ENCODE measurements at places on chromosomes 4 and X. TPM values are rescaled to one million over a fixed set of nuclear protein-coding genes. Genes with fewer than 3 reads are reported as not detected.

GRCh38 chr4:109206620-109207019 is 95.8 kb downstream of the COL25A1 start:
- no peak for DNase-seq

- no peak for DNase-seq
Measured at GRCh38 chrX:87265518-87265917, 252.1 kb upstream of the KLHL4 start.

Gene FGB
- not detected for total RNA-seq

- DNase-seq = peak; percentile 36
Measured at GRCh38 chr4:185424905-185425646, 688 bp downstream of the UFSP2 start.

Gene CENPVL2
- total RNA-seq = not detected

- DNase-seq = peak; percentile 70
Measured at GRCh38 chr4:22348410-22348809, 167.5 kb downstream of the ADGRA3 start.

Gene SMIM31
- not detected for total RNA-seq

GRCh38 chr4:104964410-104965175 is 182.1 kb upstream of the TET2 start:
- DNase-seq = no peak

GRCh38 chr4:158722917-158723793 is at the start of gene PPID:
Gene PPID (minus strand): TSS chr4:158723396. CDS start chr4:158723288, 108 bp downstream.
- DNase-seq = peak; percentile 70

DNA sequence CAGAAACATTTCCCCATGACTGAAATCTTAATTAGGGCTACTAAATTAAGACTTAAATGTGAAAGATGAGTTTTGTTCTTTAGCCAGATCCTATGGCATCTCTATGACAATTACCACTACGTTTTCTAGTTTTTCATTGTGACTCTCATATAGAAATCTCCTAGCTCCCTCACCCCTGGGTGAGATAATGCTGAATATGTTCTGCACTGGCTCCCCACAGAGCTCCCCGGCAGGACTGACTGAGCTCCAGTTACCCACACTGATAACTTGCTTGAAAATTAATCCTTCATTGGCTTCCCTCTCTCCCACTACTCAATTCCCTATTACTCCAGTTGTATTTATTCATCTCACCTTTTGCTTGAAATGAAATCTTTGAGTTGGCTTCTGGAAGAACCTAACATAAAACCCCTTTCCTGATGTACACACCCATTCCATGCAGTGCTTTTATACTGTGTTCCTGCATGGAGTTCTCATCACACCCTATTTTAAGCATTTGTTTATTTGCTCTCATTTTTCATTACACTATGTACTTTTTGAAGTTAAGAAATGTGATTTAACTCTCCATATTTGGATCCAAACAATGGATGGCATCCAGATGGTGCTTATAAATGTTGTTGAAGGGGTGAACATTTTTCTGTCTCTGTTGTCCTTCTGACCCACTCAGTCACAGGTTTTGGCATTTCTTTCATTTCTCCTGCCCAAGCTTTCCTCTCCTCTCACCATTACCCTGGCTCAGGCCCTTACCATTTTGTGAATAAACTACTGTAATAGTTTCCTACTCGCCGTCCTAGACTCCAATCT is 623.4 kb downstream of the SPRY1 start:
- DNase-seq = no peak

DNA sequence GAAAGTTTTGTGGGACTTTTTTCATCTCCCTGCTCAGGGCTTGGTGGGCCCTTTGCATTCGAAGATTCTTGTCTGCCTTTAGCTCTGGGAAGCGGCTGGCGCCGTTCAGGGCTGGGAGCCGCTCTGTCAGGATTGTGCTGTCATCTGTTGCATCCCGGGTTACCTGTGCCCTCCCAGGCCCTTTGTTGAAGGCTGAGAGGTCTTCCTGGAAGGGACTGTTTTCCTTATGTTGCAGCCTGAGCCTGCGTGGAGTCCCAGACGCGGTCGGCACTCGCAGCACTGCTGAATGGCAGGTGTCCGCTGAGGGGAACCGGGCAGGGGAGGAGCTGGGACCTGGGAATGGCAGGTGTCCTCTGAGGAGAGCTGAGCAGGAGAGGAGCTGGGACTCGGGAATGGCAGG is 15.9 kb downstream of the RGS12 start:
- DNase-seq = no peak

Gene TCEAL7
- 16.1 TPM for total RNA-seq

- peak; percentile 43 for DNase-seq
Measured at GRCh38 chr4:69760455-69760854, at the start of gene SULT1B1. Gene SULT1B1 (minus strand): TSS chr4:69760620. CDS start chr4:69755217, 5,403 bp downstream.

GRCh38 chr4:821631-822030 is 4.3 kb downstream of the CPLX1 start:
- no peak for DNase-seq

Gene TEX13B
- not detected for total RNA-seq

- DNase-seq = no peak
Measured at GRCh38 chr4:170425040-170425439, 335.3 kb upstream of the AADAT start.

DNA sequence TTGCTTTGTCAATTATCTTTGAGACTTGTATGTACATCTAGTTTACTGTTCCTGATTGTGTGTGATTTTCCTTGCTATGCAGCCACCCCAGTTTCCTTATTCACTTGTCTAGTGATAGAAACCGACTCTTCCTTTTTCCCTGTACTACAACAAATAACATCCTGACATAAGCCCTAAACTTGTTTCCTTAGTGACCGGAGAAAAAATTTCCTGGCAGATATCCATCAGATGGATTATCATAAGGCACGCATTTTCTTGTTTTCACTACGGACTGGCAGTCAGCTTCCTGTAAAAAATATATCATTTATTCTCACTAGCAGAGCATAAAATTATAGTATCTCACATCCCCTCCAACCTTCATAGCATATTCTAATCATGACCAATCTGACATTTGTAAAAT is 410.7 kb downstream of the CENPC start:
- DNase-seq = no peak

GRCh38 chrX:141958675-141959074 is 55.0 kb downstream of the MAGEC1 start:
- DNase-seq = no peak

Gene ABLIM2
- total RNA-seq = under 0.01 TPM

Gene RHOXF2B
- total RNA-seq = not detected

DNA sequence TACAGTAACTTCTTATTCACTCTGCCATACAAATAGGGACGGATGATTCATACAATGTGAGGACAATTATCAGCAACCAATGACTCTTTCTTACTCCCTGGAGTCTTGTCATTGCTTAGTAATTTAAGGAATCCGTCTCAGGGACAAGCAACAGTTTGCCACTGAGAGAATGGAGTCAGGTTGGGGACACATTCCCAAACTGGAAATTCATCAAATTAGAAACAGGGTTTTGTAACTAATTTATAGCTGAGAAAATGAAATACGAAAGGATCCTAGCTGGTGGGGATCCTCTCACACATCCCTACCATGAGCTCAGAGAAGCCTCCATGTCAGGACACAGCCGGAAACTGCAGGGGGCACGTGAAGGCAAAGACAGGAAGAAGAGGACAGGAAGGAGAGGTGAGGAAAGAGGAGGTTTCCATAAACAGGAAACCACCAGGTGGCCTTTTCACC is 50.4 kb upstream of the KDR start:
- peak; percentile 72 for DNase-seq

DNA sequence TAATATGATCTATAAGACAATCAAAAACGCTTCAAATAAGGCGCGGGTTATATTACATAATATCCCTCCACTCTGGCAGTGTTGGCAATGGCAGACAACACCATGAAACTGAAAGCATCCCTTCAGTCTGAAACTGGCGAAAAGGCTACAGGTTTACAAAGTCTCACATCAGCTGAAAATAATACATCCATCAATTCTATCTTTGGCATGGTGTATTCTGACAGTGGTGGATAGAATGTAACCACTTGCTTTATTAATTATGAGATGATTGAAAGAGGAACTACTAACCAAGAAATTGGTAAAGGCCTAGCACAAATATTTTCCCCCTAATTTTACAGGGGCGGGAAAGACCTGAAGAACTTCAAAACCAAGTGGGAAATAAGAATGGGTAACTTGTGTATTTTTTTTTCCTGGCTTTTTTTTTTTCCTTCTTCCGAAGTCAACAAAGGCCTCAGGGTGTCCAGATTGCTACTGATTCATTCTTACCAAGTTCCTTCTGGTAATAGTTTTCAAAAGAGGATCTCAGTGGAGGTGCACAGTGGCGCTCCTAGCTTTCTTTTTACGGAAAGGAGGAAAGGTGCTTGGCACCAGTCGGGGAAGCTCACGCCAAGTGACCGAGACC is 728 bp downstream of the UBA6 start:
- peak; percentile 27 for DNase-seq

Gene IGSF1
- not detected for total RNA-seq

- no peak for DNase-seq
Measured at GRCh38 chrX:288561-288991, 7.4 kb downstream of the PLCXD1 start.

DNA sequence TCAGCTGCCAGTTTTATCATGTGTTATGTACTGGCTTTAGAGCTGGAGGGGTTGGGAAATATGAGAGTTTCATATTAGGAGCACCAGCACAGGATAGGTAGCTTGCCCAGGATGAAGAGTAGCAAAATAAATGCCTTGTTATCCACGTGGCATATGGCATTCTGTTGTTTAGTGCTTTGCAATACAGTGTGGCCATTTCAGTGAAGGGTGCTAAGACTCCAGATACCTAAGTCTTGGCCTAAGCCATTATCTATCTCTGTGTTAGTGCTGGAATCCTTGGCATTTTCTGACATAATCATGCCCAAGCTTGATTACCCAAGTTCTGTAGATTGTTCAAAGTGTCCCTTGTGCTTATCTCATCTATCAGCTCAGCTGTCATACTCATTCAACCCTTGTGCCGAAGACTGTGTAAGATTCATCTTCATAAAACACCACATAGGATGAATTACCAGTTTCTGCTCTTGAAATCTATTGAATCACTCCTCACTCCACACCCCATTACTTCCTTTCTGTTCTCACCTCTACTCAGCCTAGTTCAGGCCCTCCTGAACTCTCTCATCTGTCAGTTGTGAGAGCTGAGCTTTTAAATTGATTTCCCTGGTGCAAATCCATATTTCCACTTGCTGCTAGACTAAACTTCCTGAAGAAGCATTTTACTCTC is 73.5 kb downstream of the CLCN5 start:
- DNase-seq = no peak

Gene EIF4E
- total RNA-seq = 113 TPM

- DNase-seq = no peak
Measured at GRCh38 chr4:118398226-118399090, 45.7 kb upstream of the PRSS12 start.

DNA sequence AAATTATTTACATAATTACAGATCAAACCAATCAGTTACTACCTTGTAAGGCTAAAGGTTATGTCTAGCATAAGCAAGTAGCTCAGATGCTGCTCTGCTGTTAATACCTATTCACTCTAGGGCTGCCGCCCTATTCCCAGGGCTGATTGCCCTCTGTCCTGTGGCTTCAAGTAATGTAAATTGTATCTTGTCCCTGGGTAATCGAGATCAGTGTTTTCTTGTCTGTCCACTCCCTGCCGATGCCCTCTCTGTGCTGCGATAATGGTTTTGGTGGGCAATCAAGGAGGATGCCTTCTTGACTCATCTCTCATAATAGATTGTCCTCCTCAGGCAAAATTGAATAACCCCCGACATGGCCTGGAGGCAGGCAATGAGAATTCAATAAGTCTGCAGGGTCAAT is 641.0 kb upstream of the PITX2 start:
- no peak for DNase-seq

Gene NAA11
- not detected for total RNA-seq

DNA sequence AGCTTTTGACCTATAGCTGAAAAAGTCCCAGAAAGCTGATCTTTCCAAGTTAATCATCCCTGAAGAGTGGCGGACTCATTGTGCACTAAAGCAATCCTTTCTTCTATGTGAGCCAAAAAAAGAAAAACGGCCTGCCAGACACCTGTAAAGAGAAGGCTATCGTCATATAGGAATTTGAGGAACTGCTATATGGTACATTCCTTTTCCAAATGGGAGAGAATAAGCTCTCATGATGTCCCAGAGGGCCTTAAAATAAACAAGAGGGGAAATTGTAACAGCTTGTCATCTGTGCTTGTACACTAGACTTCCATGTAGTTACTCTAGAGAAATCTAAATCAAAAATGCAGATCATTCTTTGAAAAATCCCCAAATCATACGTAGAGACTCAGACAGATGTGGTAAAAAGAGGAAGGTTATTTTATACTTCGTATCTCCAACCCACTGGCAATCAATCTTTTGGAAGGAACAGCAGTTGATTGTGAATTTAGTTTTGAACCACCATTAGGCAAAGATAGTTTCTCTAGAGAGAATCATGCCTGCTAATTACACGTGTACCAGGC is 26.1 kb downstream of the GPR174 start:
- DNase-seq = no peak

DNA sequence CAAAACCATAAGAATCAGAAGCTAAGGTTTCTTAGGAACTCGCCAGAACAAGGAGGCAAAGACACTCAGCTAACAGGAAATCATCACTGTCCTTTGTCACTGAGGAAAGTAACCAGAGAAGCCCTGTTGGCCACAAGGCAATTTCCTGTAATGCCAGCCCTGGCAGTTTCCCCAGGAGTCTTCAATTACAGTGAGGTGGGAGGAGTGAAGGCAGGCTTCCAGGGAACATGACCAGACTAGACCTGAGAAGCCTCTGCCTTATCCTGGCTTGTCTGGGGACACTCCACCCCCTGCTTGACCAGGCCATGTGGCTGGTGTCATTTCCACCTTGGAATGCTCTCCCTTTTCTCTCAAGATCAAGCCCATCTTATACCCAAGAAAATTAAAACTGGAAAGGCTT is 125.3 kb downstream of the COL4A6 start:
- peak; percentile 63 for DNase-seq

Gene PPP2R2C
- total RNA-seq = not detected

DNA sequence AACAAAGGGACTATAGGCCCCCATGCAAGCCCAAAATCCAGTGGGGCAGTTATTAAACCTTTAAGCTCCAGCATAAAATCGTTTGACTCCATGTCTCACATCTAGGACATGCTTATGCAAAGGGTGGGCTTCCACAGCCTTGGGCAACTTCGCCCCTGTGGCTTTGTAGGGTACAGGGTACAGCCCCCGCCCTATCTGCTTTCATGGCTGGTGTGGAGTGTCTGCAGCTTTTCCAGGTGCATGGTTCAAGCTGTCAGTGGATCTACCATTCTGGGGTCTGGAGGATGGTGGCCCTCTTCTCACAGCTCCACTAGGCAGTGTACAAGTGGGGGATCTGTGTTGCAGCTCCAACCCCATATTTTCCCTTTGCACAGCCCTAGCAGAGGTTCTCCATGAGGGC is 559.8 kb upstream of the TECRL start:
- no peak for DNase-seq
